ENCODE measurements at places on chromosomes 5 and 9. TPM values are rescaled to one million over a fixed set of nuclear protein-coding genes. Genes with fewer than 3 reads are reported as not detected.

Gene SLC34A1
- not detected for total RNA-seq

Gene SLC27A4
- 12.6 TPM for total RNA-seq

Gene KIF12
- not detected for total RNA-seq

Gene PCDHGC3
- total RNA-seq = not detected

Gene NTNG2
- 0.77 TPM for total RNA-seq

Gene CDO1
- 0.34 TPM for total RNA-seq

Gene NUTM2G
- total RNA-seq = not detected

Gene TAS2R1
- not detected for total RNA-seq

Gene PCDHGB5
- total RNA-seq = 0.15 TPM

Gene MTX3
- 16.8 TPM for total RNA-seq

Gene IFNA21
- total RNA-seq = not detected

Gene OTP
- total RNA-seq = not detected

Gene SPINK4
- not detected for total RNA-seq

Gene FOXD4
- total RNA-seq = not detected

Gene SLC6A7
- total RNA-seq = not detected

Gene PCDHGB1
- not detected for total RNA-seq

Gene PCDHGA6
- total RNA-seq = 0.05 TPM

Gene SH3RF2
- not detected for total RNA-seq

Gene PCDHA1
- not detected for total RNA-seq

Gene ADAMTS12
- total RNA-seq = not detected

Measured in activated CD4-positive, alpha-beta memory T cell treated with anti-CD3 and anti-CD28 coated beads for 36 hours (primary cell).